ENCODE measurements at places on chromosomes 2 and 18.
A peak's percentile ranks its signal among the peaks of the same experiment; 100 is the strongest.

DNA sequence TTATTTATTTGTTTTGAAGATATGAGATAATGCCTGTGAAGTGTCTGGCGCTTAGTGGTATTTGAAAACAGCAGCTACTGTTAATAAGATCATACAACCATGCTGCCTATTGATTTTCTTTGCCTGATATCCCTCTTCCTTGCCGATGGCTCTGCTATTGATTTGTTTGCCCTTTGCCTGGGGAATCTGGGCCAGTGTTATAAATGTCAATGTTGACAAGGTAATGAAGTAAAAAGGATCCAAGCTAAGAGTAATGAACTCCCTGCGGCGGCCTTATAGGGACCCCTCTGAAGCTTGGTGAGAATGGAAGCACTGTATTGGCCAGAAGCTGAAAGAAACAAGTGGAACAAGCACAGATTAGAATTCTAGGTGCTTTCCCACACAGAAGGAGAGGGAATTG is 854.6 kb downstream of the CNTNAP5 start:
- no peak for DNase-seq

DNA sequence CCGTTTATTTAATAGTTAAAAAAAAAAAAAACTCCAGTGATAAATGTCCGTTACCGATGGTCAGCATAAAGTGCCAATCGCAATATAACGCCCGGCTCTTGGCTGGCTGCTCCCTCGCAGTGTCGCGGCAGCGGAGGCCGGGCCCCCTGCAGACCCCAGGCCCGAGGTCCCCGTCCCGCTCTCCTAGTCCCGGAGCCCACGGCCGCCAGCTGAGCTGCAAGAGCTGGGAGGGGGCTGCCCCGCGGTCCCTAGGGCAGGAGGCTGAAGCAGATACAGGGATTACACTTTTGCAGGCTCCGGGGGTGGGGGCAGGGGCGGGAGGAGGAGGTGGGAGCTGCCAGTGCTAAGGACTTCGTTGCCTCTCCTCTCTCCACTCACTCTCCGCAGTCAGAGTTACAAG is 6.9 kb downstream of the OSR1 start:
- DNase-seq, result no peak

- DNase-seq, result peak; percentile 86
Measured at GRCh38 chr2:226478109-226478809, 321.4 kb downstream of the IRS1 start.

- DNase-seq, result peak; percentile 71
Measured at GRCh38 chr2:207474863-207475485, 54.8 kb upstream of the CREB1 start.

DNA sequence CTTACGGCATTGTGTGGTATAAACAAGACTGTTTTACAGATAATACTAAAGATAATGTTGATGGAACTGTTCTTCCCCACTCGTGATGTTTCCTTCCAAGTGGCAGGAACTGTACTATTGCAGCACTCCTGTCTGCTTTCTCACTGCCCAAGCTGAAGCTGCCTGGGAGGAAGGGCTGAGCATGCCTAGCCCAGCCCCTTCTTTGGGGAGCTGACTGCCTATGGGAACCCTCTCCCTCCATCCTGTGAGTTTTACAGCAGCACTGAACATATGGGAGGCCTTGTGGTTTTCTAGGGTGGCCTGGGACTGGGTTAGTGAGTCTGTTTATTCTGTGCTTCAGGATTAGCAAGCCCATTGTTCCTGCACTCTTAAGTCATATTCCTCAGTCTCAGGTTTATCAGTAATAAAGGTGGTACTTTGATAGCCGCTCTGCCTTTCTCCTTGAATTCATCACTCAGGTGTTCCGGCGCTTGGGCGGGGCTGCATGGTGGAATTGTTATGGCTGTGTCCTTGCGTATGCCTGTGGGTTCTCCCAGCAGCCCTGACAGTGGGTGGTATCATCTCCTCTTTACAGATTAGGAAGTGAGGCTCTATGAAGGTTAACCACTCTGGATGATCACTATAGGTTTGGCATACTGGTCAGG is 379.7 kb downstream of the PTPRM start:
- DNase-seq, result peak; percentile 89

DNA sequence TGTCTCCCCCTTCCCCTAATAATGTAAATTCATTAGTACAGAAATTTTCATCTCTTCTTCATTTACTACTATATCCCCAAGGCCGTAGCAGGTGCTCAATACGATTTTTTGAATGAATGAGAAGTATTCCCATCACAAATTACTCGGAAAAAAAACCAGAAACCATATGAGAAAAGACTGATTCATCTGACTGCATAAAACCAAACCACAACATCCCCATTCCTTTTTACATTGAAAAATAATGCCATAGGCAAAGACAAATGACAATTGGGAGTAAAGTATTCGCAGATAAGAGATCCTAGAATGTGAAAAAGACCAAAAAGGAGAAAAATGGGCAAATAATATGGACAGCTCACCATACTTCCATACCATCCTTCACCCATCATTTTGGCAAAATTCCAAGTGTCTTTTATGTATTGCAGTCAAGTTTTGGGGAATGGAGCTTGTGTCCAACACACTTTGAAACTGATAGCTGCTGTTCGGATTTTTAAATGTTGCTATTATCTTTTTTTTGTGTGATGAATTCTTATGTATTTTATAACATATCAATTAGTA is 1.5 kb downstream of the ZC3H8 start:
- DNase-seq, result no peak

GRCh38 chr18:13625355-13625754 is 101.0 kb downstream of the FAM210A start:
- no peak for DNase-seq

DNA sequence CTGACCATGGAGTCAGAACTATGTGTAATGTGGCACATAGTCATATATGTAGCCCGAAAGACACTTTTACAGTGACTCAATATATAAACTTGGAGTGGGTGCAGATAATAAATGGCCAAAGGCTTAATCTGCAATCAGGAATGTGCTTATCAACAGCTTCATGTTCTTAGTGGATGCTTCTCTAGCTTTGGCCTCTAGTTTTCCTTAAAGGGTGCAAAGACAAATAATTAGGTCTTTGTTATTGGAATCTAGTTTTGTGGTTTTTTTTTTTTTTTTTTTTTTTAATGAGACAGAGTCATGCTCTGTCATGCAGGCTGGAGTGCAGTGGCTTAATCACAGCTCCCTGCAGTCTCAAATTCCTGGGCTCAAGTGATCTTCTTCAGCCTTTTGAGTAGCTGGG is 625.6 kb downstream of the EPHA4 start:
- no peak for DNase-seq

DNA sequence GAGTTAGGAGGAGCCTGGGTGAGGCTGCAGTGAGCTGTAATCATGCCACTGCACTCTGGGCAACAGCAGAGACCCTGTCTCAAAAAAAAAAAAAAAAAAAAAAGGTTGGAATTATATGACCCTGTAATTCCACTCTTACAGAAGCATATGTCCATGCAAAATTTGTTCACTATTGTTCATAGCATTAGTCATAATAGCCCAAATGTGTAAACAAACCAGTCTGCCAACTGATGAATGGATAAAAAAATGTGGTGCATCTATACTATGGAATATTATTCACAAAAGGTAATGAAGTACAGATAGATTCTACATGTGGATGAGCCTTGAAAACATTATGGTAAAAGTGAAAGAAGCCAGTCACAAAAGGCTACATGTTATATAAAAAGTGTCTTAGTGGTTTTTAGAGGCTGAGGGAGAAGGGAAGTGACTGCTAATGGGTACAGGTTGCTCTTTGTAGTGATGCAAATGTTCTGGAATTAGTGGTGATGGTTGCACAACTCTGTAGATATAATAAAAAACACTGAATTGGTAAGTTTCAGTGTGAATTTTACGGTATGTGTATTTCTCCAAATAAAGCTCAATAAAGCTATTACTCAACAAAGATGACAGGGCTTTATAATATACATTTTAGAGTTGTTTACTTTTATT is 9.4 kb downstream of the COA5 start:
- peak; percentile 21 for DNase-seq

DNA sequence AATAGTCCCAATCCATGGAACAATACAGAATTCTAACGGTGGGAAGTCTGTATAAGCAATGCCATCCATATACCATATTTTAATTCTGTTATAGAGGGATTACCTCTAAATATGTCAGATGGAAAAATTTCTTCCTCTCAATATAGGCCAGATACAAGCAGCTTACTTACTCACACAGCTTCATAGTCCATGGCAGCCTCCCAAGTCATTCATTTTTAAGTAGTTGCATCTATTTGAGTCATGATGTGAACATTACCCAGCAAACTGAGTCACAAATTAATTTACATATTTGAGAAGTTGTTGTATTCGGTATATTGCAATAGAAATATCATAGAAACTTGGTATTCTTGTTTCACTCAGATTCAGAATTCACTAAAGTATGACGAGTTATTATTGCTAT is 20.3 kb downstream of the TBR1 start:
- DNase-seq, result peak; percentile 90

GRCh38 chr2:98347298-98348065 is 1.2 kb downstream of the CNGA3 start:
- DNase-seq, result no peak

GRCh38 chr2:234968631-234969305 is 17.0 kb downstream of the SH3BP4 start:
- DNase-seq, result no peak

DNA sequence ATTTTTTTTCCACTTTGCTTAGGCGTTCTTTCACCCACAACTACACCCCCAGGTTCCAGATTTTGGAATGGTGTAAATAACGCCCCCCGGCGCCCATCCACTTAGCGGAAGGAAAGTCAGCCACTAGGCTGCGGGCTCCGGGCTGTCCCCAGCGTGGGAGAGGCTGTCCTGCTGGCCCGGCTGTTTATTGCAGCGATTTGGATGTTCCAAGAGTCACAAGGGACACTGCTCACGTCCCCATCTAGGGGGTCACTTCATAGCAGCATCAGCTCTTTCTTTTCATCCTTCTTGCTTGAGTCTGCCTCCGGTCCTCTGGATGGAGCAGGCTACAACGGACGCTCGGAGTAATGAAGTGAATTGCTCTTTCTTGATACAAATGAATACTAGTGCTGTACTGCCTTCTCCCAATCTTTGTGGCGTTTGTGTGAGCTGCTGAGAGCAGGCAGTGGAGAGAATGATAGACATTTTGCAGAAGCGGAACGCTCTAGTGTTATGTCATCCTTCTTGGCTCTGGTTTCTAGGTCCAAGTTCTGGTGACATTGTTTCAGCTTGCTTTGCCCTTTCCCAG is 50.7 kb upstream of the PAIP2B start:
- DNase-seq, result peak; percentile 2

DNA sequence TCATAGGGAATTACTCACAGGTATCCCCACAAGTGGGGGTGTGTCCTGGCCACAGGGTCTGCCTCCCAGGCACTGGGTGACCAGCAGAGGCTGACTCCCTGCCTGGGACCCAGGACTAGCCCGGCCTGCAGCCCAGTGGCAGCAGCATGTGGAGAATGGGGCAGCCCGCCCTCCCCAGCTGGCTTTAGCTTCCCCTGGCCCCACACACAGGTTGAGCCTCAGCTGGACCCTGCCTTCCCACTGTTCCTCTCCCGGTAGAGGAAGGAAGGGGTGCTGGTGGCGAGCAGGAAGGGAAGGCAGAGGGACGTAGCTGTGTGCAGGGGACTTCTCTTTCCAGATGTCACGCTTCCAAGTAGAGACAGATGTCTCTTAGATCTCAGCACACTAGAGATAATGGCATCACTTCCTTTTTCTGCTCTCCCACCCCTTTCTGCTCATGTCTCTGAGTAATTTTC is 51.4 kb downstream of the EMILIN2 start:
- DNase-seq, result peak; percentile 39

DNA sequence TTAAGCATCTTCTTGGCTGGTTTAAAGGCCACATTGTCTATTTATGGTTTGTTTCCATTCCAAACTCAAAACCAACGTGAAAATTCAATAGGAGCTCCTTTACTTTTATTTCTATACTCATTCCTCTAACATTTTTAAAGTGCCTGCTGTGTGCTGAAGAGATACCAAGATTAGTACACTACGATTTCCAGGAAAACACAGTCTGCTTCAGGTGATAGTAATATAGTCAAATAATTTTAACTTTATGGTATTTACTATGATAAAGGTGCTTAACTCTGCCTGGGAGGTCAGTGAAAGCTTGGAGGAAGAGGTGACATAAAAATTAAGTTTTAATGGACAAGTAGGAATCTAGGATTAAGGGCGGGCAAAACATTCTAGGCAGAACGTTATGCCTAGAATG is 121.4 kb downstream of the KIAA1328 start:
- DNase-seq, result no peak

GRCh38 chr2:208415255-208415654 is 8.7 kb downstream of the PTH2R start:
- no peak for DNase-seq

DNA sequence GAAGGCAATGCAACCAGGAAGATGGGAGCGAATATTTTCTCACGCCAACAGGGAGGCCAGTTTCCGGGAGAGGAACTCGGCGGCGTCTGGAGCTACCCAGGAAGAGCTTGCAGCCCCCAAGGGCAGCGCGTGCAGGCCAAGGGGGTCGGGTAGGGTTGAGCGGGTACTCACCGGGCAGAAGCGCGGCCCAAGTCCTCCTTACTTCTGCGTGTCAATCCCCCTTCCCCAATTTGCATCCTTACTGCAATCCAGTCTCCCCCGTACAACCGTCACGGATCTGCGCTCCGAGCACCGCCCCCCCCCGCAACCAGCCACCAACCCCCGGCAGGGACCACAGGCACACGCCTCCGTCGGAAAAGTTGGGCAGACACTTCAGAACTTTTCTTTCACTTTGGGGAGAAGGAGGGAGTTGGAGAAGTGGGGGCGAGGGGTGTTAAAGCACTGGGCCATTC is 1.3 kb downstream of the ATP8B1 start:
- DNase-seq, result no peak

DNA sequence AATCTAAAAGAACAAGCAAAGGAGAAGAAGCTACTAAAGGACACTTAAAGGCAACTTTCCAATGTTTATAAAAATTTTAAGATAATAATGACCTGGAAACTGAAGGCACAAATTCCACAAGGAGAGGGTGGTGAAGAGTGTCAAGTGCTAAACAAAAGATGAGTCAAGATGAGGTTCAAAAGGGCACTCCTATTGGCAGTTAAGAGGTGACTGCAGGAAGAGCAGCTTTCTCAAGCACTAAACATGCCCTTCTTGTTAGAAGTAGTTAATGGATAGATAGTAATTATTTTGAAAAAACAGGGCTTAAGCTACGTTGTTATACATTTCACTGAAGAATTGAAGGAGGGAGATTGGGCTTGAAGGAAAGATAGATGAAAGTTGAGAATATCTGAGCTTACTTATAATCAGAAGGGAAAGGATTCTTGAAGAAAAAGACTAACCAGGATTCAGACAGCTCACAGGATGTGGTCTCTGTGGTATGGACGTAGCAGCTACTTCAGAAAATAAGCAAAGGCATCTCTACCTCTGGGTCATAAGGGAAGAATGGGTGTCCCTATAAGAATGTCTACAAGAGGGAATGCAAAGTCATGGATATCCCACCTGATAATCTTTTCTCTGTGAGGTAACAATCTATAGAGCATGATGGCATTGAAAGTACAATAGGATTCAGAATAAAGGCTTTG is 454.7 kb upstream of the SLC39A10 start:
- peak; percentile 28 for DNase-seq

Measured in fibroblast of skin of abdomen (primary cell).